ENCODE measurements at places on chromosomes 4 and X.

- DNase-seq = no peak
These were observed 80.6 kb downstream of the VCX2 start for GRCh38 chrX:8090482-8090881.

DNA sequence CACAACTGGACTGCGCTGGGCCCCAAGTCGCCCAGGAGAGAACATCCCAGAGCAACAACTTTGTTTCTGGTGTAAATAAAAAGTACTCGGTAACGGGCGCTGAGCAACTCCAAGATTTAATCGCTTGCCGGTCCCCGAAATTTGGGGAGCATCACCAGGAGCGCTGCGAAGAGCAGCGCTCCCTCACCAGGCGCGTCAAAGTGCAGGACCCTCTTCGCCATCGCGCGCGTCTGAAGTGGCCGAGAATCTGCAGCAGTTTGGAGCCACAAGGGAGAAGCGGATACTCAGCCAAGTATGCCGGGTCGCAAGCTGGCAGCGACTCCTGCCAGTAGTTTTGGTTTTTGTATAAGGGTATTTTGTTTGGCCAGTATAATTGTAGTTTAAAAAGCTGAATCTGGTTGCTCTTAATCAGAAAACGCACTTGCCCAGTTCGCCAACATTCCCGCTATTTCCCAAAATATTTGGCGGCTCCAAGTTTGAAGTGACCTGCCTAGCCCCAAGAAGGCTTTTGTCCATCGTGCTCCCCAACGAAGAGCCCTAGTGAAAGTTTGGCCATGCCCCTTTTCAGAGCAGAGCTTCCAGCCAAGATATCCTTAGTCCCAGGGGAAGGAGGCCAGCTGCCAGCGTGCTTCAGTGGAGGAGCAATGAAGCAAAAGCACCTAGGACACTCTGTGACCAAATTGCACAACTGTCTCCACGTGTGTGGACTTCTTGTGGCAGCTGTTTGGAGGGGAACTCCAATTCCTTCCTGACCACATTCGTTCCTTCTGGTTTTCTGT, 557 bp upstream of the KDR start:
- DNase-seq = no peak

DNA sequence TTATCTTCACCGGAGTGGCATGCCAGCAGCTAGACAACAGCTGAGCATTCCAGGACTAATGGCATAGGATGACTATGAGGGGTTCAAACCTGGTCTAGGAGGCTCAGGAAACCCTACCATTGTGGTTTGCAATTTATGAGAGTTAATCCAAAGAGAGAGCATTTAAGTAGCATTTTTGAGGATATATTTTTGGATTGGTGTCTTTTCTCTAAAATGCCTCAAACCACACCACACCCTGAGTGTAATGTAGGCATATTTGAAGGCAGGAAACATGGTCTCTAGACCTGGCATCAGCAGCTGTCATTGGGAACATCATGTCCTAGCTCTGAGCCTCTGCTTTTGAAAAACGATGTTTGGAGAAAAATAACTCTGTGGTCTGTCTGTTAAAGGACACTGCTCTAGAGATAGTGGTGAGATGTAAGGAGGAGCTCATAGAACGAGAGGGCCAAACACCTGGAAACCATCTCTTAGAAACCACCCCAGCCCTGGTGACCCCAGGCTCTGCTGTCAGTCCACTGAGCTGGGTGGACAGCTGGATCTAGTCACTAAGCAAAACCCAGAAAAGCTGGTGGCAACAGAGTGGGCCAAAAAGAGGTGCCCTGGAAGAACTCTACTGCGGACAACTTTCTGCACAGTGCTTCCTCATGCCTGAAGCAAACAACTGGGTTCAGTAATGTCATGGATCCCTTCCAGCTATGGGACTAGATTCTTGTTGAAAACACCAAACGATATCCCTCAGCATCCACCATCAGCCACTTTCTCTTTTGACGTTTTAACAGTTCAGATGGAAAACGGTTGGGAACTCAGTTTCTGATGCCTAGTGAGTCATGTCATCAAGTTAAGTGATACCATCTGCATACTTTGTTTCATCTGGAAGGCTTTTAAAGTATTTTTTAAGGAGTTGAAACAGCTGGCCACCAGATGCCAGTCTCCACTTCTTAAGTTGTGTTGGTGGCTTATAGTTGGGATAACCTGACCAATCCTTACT, 100.2 kb upstream of the C1QTNF7 start:
- peak; percentile 52 for DNase-seq

DNA sequence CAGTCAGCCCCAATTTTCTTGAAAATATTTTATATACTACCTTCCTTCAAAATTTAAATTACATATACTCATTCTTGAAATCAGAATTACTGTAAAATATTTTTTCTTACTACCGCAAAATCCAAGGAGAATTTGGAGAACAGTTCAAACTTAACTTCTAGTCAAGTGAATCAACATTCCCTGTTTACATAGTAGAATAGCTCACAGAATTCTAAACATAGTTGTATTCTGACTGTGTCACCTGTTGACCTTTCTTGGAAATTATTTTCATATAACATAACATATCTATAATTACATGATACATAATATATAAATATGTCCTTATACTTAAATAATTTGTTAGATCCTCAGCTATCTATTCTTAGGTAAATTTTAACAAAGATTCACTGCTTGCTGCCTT, 31.0 kb upstream of the FGF5 start:
- DNase-seq = no peak

DNA sequence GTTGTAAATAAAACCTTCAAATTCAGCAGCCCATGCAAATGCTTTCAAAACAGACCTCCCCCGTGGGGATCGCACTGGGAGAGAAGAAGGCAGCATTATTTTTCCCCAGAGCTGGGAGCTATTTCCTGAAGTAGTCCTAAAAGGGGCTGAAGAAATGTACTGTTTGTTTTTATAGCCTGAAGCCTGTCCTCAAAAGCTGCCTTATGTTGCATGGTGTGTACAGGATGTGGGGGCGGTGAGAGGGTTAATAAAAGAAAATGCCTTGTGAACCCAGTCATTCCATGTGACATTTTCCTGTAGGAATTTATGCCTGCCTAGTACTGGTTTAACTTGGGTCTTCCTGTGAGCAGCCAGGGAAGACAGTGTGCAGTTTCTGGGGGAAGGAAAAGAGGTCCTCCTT, 144.1 kb downstream of the SOWAHB start:
- peak; percentile 94 for DNase-seq

- DNase-seq = no peak
These were observed 45.6 kb downstream of the MAOB start for GRCh38 chrX:43836435-43837184.

DNA sequence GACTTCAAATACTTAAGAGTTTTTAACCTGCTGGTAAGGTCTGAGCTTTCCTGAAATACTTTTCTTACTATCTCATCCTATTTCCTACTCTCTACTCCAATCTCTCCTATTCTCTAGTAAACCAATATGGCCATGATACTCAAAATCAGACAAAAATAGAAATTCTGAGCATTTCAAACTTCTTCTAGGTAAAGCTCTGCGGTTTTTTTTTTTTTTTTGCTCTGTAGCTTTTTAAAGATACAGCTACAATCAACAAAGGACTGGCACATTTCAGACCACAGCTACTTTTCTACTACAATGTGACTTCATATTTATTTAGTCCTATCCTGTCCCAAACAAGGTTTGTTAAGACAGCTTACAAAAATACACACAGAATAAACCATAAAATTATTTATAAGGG, 31.1 kb downstream of the MAML3 start:
- no peak for DNase-seq

- no peak for DNase-seq
These were observed 264.2 kb downstream of the PPP3CA start for GRCh38 chr4:101083131-101083530.

All from skeletal muscle cell (primary cell).